ENCODE measurements at places on chromosomes 2 and 18.

GRCh38 chr2:214536625-214537024, 125.8 kb downstream of the VWC2L start:
- DNase-seq = no peak

GRCh38 chr2:213238753-213239495, 45.3 kb upstream of the SPAG16 start:
- DNase-seq = no peak

- no peak for DNase-seq
Measured at GRCh38 chr18:75048776-75049454, 160.0 kb downstream of the PTGR3 start.

DNA sequence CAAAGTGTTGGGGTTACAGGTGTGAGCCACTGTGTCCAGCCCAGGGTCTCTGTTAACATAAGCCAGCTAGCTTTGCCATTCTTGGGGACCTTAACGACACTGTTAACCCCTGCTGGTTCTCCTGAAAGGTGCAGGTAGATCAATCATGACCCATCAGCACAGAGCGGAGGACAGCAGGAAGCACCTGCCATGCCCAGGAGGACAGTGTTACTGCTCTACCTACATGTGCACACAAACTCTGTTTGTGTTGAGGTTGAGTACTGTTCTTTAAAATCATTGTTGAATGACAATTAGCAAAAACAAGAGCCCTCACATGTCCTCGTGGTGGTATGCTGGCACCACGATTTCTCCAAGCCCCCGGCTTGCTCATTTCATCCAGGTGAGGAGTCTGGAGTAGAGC, 120.9 kb downstream of the FAM210A start:
- no peak for DNase-seq

DNA sequence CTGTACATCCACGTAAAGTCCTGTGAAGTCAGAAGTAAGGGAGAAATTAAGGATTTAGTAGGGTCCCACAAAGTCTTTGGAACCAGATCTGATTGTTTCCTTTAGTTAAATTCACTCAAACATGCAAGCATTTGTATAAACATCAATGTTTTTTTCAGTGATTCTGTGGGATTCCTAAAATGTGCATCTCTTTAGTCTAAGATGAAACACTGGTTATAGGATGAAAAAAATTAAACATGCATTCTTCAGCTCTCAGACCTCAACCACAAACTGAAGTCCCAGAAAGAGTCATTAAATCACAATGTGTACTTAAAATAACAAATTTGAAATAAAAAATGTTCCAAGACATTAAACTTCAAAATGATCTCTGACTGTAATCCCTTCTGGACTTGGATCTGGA, 76.5 kb upstream of the APCDD1 start:
- DNase-seq = no peak

- no peak for DNase-seq
Measured at GRCh38 chr2:112137516-112138158, 548 bp upstream of the FBLN7 start.

DNA sequence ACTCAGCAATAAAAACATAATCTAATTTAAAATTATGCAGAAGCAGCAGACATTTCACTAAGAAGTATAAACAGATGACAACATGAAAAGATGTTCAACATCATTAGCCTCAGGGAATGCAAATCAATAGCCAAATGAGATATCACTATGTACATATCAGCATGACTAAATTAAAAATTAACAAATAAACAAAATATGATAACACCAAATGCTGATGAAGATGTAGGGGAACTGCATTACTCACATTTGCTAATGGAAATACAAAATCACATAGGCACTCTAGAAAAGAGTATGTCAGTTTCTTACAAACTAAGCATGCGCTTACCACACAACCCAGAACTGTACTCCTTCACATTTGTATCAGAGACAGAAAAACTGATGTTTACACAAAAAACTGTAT, 487.2 kb upstream of the REG3G start:
- no peak for DNase-seq

- DNase-seq = no peak
Measured at GRCh38 chr2:230908092-230908594, 16.9 kb downstream of the GPR55 start.

DNA sequence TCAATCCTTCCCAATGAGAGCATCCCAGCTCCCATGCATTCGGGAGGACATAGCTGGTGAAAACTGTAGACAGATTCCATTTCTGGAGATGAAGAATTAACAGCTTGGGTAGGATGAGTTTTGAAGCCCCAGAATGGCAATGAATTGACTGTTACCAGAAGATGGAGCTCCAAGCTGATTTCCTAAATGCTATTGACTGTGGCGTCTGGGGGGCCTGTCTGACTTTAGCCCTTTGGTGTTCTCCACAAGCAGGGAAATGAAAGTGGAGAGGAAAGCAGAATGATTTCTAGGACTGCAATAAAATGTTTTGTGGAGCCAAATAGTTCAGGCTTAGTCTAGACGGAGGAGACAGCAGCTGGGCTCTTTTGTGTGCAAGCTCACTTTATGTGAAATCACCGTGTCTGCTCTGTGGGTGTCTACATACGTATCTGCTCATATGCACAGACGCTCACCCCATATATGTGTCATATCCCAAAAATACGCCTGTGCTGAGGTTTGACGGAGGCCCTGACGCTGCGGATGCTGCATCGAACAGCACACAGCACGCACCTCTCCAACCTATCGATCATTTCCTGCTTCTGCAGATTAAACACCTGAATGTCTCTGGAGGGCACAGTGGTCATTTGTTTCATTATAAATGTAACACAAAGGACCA, 166.4 kb upstream of the PXDN start:
- DNase-seq = no peak

- no peak for DNase-seq
Measured at GRCh38 chr2:74406035-74406434, 15.4 kb downstream of the C2orf81 start.

- DNase-seq = peak; percentile 58
Measured at GRCh38 chr2:178478439-178479274, at the start of gene FKBP7. Gene FKBP7 (minus strand): TSS chr2:178478600. CDS start chr2:178478499, 101 bp downstream.

- no peak for DNase-seq
Measured at GRCh38 chr2:282371-283263, 5.3 kb downstream of the ALKAL2 start.

DNA sequence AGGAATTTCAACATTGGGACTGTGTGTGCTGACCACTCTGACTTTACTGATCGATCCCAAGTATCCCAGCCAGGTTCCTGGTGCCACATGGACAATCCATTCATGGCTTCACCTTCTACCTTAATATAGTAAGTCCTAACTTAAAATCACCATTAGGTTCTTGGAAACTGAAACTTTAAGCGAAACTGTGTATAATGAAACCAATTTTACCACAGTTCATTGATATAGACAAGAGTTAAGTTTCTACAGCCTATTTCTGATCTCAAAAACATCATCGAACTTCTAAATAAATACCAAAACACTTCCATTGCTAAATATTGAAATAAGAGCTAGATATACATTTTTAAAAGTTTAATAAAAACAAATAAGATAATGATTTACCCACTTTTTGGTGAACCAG, 4.4 kb upstream of the EXOC6B start:
- no peak for DNase-seq

- DNase-seq = no peak
Measured at GRCh38 chr2:221018262-221018661, 553.8 kb downstream of the EPHA4 start.

DNA sequence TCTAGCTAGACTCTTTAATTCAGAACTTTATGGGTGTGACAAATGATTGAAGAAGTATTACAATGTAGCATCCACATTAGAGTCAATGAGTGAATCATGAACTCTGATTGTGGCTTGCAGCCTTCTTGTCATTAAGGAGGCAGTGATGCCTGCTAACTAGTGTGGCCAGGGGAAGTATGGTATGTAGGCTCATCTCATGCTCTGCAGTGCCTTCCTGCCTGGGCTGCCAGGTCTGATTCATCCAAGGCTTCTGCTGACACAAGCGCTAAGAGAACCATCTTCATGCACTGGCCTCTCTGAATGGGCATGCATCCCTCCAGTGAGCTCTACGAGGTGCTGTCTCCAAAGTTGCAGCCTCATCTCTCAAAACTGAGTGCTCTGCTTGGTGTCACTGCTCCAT, 144.3 kb downstream of the MTCL1 start:
- DNase-seq = no peak

- DNase-seq = no peak
Measured at GRCh38 chr2:13255485-13255884, 538.7 kb downstream of the TRIB2 start.

DNA sequence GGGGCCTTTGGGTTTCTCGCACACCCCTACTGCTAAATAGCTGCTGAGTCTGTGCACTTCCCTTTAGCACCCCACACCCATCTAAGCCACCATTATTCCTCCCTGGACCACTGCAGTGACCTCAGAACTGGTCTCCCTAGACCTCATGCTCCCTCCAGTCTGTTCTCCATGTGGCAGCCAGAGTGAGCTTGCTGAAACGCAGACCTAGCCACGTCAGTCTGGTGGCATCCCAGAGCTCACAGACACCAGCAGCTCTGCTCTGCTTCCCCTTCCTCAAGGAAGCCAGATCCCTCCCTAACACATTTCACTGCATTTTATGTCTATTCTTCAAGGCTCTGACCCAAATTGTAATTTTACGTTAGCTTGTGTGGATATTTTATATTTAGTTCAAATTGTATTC, 144.4 kb downstream of the DYSF start:
- DNase-seq = no peak

GRCh38 chr2:69816923-69817542, 12.4 kb upstream of the GMCL1 start:
- DNase-seq = peak; percentile 25

DNA sequence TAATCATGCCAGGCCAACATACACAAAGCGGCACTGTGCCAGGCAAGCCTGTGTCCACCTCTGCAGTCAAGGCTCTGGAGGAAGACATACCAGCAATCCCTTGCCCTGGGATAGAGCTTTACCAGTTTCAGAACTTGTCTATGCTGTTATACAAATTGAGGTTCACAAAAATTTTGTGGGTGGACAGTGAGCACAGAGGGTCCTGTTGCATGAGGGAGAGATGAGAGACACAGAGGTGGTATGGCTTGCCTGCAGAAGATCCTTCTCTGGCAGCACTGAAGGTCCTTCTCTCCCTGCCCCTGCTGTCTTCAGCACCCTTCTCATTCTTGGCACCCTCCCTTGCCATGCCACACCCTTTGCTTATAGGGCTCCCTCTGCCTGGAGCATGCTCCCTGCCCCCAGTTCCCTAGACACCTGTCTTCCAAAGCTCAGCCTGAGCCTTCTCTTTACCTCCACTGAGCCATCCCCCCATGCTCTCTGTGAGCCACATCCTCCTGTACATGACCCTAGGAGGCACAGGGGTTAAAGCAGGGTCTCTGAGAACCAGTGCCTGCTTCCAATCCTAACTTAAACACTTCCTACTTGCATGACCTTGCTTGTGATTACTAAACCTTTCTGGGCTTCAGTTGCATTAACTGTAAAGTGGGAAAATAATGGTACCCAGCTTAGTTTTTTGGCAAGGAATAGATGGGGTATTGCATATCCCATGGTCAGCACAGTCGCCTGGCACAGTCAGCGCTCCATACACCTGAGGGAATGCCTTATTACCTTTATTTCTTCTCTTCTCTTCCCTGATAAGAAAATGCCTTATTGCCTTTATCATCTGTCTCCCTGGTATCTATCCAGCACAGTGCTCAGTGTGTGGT, 857 bp downstream of the FABP1 start:
- no peak for DNase-seq

- DNase-seq = no peak
Measured at GRCh38 chr2:694906-695510, 17.8 kb upstream of the TMEM18 start.

GRCh38 chr2:181998891-181999654, 13.4 kb downstream of the PPP1R1C start:
- no peak for DNase-seq

DNA sequence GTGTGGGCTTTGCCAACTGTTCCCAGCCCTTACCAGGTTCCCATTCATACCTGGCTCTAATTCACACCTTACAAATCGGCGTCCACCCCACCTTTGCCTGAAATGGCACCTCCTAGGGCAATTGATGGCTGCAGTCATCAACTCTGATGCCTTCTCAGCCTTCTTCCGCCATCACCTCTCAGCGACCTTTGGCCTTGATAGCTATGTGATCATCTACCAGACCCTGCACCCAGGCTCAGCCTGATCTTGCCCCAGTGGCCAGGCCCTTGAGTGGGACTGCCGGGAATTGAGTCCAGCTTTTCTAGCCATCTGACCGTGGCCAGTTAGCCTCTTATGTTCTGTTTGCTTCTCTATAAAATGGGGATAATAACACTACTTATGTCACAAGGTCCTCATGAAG, 32.5 kb downstream of the PSD4 start:
- DNase-seq = no peak

GRCh38 chr2:84971510-84972206, 697 bp downstream of the KCMF1 start:
- peak; percentile 45 for DNase-seq

DNA sequence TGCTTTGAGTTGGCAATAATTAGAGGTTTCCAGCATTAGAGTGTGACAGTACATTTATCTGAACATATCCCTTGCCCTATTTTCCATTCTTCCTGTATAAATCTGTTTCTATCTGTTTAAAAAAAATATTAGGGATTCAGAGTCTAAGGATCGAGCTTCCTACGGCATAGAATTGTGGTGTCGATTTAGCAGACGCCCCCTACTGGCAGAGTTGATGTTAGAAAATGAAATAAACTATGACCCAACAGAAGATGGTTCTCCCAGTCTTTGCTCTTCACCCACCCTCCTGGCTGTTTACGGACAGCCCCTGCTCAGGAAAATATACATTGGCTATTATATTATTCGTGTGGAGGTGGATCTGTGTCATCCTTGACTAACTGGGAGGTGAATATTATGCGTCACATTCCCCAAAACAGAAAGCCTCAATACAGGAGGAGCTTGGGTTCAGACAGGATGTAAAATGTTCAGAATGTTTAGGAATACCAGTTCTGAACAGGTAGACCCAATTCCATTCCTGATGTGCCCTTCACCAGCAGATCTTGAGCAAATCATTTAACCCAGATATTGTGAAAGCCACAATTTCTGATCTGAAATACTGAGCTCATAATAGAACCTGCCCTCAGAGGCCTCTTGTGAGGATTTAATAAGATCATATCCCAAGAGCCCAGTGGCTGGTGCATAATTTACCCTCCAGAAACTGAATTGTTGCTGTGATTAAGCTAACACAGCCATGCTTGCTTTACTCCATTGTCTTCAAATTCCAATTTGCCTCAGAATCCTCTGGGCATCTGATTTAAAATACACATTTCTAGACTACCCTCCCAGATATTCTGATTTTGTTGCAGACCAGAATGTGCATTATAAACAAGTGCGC, 10.8 kb upstream of the ERMN start:
- peak; percentile 6 for DNase-seq

- no peak for DNase-seq
Measured at GRCh38 chr18:35710581-35710980, 129.0 kb downstream of the GALNT1 start.
